Fibroblast of skin of left biceps (primary cell): ENCODE measurements at places on chromosomes 3 and 15.
A peak's percentile ranks its signal among the peaks of the same experiment; 100 is the strongest.

DNA sequence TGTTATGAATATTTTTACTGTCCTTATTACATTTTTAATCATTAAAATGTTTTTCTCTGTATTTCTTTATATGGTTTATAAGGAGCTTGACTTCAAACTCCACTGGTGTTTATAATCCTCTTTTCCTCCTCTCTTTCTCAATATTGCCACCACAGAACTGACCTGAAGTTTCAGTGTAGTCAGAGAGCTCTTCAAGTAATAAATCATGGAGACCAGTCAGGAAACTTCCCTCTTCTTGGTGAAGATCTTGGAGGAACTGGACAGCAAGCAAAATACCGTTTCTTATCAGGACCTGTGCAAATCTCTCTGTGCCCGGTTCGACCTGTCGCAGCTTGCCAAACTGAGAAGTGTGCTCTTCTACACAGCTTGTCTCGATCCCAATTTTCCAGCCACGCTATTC is 23.8 kb downstream of the MINAR1 start:
- DNase-seq, result no peak

DNA sequence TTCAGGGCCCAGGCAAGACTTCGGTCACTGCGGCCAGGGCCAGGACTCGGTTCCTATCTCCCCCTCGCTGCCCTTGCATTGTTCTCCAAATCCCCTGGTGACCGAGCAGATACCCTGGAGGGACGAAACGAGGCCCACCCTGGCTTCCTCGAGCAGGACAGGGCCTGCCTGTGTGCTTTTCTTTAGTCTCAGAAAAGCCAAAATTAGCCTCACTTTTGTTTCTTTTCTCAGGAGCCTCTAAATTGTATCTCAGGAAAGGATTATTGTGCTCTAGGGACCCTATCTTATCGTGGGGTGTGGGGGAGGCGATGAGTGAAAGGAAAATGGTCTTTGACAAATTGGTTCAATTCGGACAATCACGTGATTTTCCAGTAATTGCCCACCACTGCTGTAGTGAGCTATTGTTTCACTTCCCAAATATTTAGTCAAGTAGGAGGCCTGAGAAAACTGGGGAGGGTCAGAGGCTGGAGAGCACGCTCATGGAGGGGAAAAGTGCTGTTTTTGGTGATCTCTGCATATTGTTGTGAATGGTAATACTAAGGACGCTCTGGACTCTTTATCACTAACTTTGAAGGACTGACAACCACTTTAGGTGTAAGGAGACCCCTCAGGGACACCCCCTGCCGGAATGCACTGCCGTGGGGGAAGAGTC is 61.6 kb downstream of the TMEM44 start:
- no peak for DNase-seq

DNA sequence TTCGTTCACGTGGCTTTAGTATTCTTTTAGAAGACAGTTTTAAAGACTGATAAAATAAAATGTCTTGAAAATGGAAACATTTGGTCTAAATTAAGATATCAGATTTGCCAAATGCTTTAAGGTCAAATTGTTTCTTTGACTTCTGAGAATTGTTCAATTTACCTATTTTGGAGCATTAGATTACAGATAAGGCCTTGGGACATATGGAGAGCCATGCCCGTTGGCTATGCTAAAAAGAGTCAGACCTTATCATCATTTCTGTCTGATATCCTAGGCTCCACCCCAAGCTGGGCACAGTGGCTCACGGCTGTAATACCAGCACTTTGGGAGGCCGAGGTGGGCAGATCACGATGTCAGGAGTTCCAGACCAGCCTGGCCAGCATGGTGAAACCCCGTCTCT is 13.0 kb downstream of the ZNF445 start:
- DNase-seq, result no peak

GRCh38 chr3:33664195-33664594 is 53.9 kb downstream of the CLASP2 start:
- DNase-seq, result peak; percentile 39

GRCh38 chr3:46380471-46381221 is 9.9 kb downstream of the CCR5 start:
- DNase-seq, result no peak

DNA sequence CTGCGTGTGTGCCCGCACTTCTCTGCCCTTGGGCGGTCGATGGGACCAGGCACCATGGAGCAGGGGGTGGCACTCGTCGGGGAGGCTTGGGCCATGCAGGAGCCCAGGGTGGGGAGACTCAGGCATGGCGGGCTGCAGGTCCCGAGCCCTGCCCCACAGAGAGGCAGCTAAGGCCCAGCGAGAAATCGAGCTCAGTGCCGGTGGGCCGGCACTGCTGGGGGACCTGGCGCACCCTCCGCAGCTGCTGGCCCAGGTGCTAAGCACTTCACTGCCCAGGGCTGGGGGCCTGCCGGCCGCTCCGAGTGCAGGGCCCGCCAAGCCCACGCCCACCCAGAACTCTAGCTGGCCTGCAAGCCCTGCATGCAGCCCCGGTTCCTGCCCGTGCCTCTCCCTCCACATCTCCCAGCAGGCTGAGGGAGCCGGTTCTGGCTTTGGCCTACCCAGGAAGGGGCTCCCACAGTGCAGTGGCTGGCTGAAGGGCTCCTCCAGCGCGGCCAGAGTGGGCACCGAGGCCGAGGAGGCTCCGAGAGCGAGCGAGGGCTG is 553 bp upstream of the RTP4 start:
- DNase-seq, result no peak

DNA sequence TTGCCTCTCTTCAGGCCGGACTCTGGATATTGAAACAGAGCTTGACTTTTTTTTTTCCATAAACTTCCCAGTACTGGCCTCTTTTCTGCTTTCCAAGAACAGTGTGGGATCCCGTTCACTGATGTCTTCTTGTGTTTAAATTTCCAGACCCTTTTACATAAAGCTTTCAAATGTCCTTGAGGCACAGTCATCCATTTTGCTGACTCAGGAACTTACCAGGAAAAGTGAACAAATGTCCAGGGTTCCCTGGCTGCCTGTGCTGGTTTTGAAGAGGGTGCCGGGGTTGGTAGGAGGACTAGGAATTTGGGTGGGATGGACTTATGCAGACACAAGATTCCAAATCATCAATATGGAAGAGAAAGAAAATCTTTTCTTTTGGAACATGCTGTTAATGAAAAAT is 68.1 kb downstream of the CHDH start:
- no peak for DNase-seq

- DNase-seq, result no peak
These were observed 932 bp upstream of the PLCD1 start for GRCh38 chr3:38030126-38031021.

DNA sequence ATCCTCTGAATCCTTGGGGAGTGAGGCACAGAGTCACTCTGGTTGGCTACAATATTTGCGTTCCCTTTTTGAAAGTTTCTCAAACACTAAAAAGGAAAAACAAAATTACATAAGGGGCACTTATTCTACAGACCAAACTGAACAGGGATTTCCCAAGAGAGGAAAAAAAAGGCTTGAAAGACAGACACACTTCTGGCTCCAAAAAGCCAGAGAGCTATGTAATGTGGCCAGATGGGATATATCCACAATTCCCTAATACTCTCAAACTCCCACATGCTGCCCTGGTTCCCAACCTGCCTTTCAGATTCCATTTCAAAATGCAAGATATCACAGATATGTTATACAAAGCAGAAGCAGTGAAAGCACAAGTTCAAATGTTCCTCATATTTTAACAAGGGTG is 1.6 kb downstream of the FRMD4B start:
- no peak for DNase-seq

- DNase-seq, result no peak
These were observed 1060.8 kb downstream of the ROBO1 start for GRCh38 chr3:78706906-78707523.

DNA sequence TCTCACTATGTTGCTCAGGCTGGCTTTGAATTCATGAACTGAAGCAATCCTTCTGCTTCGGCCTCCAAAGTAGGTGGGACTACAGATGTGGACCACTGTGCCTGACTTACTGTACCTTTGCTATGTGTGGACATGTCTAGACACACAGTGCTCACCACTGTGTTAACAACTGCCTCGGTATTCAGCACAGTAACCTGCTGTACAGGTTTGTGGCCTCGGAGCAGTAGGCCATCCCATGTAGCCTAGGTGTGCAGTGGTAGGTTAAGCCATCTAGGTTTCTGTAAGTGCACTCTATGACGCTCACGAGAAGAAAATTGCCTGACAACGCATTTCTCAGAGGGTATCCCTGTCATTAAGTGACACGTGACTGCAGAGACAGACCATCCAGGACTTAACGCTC is 70.3 kb downstream of the TAMM41 start:
- DNase-seq, result no peak

GRCh38 chr3:103794656-103795055 is 1359.8 kb downstream of the ZPLD1 start:
- no peak for DNase-seq

GRCh38 chr15:88029696-88030095 is 226.8 kb downstream of the NTRK3 start:
- DNase-seq, result peak; percentile 9

DNA sequence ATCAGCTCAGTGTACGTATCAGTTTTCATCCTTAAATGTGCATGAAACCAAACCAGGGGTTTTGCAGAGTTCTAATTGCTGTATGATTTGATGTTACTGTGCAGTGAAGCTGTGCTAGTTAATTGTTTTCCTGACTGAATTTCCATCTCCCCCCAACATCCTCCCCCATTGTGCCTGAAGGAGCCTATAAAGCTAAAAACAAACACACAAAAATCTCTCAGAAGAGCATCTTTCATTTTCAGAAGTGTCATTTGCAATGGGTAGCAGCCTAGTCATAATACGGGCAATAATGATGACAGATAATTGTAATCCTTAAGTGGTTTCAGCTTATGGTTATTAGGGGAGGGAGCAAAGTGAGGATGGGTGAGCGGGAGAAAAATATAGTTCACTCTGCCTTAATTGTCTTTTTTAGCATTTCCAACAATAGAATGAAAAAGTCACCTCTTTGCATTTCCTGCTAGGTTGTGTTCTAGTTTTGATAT is 207.9 kb upstream of the TBL1XR1 start:
- DNase-seq, result no peak

GRCh38 chr3:123026565-123027291 is 835 bp downstream of the SEMA5B start:
- DNase-seq, result no peak

DNA sequence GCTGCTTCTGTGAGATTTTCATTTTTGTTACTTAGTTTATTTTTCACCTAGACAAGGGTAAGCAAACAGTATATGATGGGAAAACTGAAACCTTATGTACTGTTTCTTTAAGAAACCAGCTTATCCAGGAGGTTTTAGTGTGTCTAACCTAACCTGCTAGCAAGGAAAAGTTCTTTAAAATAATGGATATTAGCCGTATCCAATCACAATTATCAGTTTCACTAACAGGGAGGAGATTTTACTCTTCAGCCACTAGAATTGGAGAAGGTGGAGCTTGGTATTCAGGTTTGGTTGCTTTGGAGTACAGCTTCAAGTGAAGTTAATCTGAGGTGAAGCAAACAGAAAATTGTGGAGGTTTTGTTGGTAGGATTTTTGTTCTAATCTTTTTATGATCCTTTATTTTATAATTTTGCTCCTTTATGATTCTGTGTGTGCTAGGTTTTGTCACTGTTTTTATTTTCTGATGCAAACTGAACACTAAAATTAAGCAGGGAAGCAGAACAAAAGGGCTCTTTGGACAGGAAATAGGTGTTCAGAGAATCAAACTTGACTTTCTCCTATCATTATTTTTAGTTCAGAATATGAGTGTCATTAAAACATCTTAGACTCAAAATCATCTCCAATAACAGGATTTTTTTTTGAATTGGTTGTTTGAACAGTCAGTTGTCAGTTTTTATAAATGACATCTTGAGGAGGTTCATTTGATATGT is 13.0 kb downstream of the ZFAND6 start:
- peak; percentile 80 for DNase-seq

DNA sequence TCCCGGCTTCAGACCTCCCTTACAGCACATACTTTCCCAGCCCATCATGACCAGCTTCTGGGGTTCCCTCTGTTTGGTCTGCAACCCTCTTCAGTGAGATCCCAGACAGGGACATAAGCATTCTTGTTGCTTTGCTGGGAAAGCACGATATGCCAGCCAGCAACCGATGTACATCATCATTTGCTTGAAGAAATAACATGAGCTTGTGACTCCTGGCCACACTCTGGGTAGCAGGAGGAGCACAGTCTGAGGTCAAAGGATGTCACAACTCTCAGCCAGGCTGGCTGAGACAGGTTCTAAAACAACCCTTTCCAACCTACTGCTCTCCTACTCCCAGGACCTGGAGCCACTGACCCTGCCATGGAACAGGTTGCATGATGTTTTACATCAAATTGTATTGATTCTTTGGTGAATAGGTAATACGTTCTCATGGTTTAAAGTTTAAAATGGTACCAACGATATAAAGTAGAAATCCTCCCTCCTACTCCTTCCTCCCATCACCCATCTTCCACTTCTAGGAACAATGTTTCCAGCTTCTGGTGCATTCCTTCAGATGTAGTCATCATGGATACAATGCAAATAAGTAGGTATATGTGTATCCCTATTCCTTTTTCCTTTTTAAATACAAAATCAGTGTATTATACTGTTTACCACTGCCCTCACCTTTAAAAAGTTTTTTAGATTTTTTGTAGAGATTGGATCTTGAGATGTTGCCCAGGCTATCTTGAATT is 190.3 kb downstream of the OPA1 start:
- no peak for DNase-seq

DNA sequence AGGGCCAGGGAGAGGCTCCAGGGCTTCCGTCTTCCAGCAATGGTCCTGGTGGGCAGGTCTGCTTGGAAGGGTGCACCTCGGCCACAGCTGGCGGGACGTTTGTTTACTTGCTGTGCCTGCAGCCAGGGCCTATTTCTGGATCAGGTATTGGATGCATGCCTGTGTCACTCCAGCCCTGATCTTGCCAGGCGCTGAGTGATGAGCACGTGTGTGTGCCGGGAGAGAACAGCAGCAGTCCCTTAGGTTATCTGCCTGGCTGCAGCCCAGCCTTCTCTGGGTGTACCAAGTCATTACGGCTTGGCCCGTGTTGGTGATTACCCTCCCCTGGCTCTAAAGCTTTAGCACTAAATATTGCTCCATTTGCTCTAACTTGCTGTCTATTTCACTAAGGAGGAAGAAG is 14.9 kb downstream of the CCDC32 start:
- DNase-seq, result no peak

DNA sequence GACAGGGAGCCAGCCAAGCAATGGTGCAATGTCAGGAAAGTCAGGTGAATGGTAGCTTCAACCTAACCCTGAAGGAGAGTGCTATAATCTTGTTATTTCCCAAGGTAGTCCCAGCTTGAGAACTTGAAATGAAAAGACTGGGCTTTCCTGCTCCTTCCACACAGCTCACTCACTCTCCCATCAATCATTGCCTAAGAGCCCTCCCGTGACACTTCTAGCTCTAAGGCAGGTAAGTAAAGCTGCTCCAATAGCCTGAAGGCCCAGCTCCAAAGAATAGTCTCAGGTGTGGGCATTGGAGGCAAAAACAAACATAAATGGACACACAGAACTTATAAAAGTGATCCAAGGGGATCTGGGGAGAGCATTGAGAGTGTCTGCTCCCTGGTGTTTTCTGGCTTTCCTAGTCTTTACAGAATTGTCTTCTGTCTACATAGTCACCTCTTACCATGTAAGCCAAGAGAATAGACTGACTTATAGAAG is 63.1 kb upstream of the TBC1D5 start:
- no peak for DNase-seq

GRCh38 chr3:77421916-77422315 is 382.0 kb downstream of the ROBO2 start:
- no peak for DNase-seq
